ENCODE measurements at places on chromosomes 12 and 14.

DNA sequence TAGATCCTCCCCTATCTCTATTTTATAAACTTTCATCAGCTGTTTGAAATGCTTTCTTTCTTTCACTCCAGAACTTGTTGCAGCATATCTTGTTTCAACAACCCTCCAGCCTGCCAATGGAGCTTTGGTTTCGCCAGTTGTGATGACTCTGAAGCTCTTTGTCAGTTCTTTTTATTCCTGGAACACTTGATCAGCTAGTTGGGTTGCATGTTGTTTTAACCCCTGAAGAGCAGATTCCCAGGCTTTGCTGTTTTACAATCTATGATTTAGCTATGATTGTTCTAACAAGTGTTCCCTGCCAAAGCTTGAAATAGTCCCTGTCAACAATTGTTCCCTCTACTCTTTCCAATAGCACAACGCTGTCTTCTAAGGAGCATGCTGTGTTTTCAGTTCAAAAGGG lies 50.6 kb upstream of the FUT8 start:
- DNase-seq: no peak

DNA sequence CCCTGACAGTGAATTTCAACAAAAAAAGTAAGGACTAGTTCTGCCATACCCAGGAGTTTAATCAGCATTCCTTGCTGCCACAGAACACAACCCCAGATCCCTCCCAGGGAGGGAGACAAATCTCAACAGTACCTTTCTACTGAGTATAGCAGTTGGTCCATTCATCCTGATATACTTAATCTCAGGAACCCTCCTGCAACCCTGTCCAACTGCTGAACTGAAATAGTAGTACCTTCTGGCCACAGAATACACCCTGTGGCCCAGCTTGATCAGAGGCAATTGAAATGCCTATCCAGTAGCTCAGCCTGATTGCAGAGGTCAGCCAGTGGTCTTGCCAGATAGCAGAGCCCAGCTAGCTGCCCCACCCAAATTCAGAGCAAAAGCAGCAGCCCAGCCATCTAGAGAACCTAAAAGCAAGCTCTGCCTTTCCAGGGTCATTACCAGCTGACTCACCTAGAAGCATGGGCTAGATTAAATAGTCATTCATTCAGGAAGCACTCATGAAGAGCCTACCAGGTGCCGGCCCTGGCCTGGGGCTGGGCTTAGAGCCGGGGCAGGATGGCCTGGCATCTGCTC lies 40.0 kb upstream of the RHOJ start:
- no peak for DNase-seq

DNA sequence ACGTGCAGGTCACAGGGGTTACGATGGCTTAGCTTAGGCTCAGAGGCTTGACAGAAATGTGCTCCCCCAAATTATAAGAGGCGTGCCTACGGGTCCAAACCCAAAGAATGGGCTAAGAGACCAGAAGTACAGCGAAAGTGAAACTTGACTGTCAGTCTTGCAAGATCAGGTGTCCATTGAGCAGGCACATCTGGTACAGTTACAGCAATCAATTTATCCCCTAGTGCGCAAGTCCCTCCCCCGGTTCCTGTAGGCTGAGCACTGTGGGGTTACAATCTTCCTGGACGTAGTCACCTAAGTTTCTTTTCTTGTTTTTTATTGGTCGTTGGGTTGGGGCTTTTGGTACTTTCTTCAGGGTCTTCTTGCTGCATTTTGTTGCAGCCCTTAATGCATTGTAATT lies 134.2 kb downstream of the UNC79 start:
- DNase-seq: no peak

GRCh38 chr14:55707365-55707804 lies 127.4 kb downstream of the KTN1 start:
- no peak for DNase-seq

DNA sequence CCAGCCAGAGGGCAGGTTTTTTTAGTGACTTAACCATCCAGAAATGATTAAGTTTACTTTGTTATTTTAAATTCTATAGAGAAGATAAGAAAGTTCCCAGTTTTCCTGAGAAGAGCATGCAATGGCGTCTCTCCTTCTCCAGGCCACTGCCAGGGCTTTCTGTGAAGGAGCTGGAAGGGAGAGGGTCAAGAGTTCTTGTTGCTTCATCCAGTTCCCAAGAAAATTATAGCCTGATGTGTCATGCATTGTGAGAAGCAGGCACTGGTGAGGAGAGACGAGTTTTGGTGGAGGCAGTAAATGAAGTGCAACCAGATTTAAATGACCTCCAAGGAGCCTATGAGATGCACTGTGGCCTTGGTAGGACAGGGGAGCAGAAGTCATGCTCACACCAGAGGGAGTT lies 14.2 kb downstream of the ELK3 start:
- no peak for DNase-seq

DNA sequence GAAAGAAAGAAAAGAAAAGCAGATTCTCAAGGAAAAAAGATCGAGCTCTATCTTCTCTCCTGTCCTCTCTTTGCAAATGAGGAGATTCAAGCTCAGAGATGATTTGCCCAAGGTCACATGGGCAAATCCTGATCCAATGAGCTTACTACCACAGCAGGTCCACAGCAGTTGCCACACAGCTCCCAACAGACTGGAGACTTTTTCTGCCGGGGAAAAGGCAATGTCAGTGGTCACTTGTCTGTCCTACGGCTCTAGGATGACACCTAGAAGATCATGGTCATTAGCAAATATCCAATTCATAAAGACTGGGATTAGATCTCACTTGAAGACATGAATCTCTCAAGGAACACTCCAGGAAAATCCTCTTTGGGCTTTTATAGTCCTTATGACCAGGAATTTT lies 58.8 kb downstream of the TTC7B start:
- no peak for DNase-seq
